ENCODE measurements at places on chromosomes 11 and 22.

DNA sequence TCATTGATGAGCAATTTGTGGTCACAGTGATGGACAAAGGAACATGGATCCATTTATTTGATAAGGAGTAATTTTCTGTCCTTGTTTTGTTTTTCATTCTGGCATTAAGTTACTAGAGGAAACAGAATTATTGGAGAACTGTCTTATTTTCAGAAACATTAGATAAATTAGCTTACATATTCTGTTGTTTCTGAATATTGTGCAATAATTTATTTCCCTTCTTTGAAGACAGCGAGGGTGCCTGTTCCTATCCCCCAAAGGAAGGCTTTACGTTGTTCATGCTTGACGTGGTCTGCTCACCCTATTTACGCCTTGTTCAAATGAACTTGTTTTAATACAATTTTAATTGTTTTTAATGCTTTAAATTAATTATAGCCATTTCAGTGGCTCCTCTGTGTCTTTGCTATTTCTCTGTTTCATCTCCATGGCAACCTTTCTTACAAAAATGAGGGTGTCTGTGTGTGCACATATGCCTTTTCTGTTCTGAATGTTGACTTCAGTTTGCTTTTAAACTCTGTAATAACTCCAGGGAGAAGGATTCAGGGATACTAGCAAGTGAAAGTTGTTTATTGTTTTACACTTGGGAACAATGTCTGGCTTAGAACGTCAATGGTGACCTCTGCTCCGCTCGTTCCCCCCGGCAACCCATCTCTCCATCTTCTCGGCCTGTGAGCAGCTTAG is 138.3 kb upstream of the PLET1 start:
- no peak for DNase-seq

GRCh38 chr11:46918083-46918787 is at the start of gene LRP4:
TSS of gene LRP4 (minus strand) at chr11:46918550. CDS start at chr11:46918379, 171 bp downstream.
- DNase-seq: no peak

- DNase-seq: no peak
Observed at GRCh38 chr11:130223291-130223971, 63.8 kb downstream of the ST14 start.

DNA sequence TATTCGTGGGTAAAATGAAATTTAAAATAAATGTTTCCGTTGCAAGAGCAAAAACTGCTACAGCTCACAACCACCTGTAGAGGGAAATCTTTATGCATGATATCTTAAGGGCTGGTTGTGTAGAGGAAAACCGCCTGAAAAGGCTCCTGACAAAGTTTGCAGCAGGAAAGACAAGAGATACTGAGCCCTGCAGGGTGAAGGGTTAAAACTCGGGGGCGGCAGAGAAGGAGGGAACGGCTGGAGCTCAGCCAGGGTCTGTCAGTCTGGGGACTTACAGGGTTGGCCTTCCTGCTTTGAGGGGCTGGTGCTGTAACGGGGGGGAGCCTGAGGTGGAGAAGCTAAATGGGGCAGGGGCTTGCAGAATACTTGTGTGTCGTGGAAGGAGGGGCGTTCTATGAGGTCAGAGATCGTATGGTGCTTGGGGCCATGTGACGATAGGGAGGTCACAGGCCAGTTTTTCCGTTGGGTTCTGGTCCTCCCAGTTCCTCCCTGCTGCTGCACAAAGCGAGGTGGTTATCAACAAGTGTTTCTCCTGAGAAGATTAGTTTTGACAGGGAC is 122.9 kb upstream of the HSD17B12 start:
- DNase-seq: no peak

DNA sequence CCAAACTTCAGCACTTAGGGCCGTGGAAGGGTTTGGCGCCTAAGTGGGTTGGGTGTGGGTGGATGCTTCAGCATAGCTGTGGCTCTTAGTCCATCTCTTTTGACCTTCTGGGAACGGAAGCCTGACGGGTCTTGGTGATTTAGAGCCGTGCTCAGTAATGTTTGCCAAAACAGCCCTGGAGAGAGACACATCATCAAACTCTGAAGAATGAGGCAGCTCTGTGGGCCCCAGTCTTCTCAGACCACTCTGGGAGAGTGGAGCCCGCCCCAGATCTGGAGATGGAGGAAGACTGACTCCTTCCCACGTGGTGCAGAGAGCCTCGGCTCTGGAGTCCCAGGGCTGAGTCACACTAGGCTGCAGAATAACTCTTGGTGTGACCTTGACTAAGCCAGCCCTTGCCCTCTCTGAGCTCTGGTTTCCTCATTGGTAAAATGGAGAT is 168.9 kb downstream of the C11orf91 start:
- no peak for DNase-seq

- DNase-seq: no peak
Observed at GRCh38 chr11:76030968-76031590, 175.2 kb downstream of the WNT11 start.

GRCh38 chr11:26143566-26144290 is 188.2 kb upstream of the ANO3 start:
- no peak for DNase-seq

DNA sequence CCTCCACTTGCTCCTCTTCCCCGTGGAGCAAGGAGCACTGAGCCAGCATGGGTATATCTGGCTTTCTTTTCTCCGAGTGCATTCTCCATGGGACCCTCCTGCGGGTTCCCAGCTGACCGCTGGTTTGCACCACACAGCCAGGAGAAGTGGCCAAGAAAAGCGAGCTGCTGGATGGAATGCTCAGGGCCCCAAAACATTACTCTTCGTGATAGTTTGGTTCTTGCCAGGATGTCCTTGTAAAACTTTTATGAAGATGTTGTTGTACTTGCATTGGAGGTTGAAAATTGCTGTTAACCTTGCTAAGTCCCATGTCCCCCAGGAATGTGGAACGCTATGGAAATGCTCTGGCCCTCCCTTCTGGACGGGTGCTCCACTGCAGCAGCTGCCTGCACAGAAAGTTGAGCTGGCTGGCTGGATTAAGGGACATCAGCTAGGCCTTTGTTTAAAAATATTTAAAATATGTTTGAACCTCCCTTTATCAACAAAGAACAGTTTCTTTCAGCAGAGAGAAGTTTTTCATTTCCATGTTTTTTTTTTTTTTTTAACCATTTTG is 68.7 kb downstream of the ZNRF3 start:
- no peak for DNase-seq

GRCh38 chr11:62656796-62657429 is 3.8 kb upstream of the INTS5 start:
- no peak for DNase-seq

- no peak for DNase-seq
Observed at GRCh38 chr11:131691181-131692041, 321.0 kb downstream of the NTM start.

GRCh38 chr11:78350646-78351165 is 66.9 kb downstream of the GAB2 start:
- DNase-seq: no peak

- no peak for DNase-seq
Observed at GRCh38 chr22:36016684-36017083, 11.9 kb downstream of the RBFOX2 start.

DNA sequence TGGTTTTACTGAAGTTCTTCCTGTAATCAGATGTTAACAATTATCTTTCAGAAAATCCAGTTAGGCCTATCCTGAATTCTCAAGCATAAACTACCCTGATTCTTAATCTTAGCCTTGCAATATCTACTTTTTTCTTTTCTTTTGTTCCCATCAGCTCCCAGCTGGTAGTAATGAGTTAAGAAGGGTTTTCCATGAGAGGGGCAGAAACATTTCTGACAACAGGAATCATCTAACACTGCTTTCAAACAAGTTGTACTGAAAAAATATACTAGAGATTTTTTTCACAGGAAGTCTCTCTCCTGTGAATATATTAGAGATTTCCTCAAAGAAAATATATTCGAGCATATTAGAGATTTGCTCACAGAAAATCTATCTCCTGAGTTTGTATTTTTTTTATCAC is 3.3 kb upstream of the TRIM6 start:
- DNase-seq: no peak

DNA sequence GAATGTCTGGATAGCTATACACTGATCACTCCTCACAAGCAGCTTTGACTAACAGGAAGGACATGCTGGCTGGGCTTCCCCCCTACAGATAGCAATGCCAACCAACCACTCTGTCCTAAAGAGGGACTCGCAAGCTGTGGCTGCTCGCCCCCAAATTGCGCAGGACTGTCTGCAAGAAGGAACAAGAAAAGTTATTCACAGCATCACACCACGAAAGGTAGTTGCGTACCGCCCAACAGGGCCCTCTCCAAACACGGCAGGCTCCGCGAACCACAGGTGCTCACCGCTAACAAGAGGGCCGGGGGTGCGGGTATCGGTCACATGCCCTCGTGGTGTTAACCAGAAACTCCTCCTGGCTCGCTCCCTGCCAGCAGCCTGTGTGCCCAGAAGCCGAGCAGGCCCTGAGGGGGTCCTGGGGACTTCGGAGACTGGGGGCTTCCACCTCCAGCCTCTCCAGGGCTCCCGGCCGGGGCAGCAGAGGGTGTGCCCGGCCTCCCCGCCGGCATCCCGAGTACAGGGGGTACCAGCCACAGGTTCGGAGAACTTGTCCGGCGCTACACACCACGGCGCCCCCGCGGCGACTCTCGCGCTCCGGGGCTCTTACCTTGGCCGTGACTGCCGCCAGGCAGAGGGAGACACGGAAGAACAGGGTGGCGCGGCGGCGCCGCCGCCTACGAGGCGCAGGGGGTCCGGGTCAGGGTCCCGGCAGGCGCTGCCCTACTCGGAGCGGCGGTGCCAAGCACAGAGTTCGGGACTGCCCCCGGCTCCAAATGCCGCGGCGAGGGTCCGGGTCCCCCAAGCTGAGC is 682 bp downstream of the LARGE1 start:
- no peak for DNase-seq

DNA sequence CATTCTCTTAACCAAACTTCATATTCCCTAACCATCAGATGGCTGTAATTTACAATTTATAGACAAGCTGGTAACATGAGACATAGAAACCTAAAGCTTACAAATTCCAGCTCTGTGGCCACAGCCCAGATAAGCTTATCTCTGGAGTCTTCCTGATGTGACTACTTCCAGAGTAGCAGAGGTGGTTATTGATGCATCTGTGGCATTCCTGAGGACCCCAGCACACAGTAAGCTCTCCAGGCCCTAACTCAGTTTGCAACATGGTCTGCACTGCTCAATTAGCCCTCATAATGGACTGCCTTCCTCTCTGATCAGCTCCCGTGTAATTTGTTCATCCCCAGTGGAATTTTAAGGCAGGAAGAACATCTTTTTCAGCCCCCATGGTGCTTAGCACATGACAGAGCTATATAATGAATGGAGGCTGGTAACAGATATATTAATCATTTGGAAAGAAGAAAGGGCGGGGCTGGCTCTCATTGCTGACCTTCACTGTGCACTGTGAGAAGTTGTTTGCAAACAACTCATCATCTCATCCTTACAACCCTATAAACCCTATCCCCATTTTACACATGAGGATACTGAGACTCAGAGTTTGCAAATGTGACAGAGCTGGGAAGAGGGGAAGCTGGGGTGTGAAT is 30.1 kb upstream of the KCNJ11 start:
- no peak for DNase-seq

GRCh38 chr22:42268852-42269410 is 1.5 kb downstream of the TCF20 start:
- no peak for DNase-seq

GRCh38 chr11:72974487-72975205 is 160.4 kb downstream of the ATG16L2 start:
- DNase-seq: no peak

DNA sequence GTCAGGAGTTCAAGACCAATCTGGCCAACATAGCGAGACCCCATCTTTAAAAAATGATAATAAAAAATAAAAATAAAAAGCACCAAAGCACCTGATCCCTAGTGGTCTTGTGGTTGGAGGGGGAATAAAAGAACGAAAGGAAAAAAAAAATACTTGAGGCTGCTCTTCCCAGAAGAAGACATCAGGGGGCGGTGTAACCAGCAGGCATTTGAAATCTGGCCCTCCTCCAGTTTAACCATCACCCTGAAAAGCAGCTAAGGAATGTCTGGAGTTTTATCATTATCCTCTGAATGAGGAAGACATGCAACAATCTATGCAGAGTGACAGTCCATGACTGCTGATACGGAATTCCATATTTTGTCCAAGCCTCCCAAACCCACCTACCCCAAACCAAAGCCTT is 5.6 kb upstream of the KCTD17 start:
- DNase-seq: no peak

GRCh38 chr22:20055654-20056053 is 24.4 kb upstream of the DGCR8 start:
- DNase-seq: no peak

DNA sequence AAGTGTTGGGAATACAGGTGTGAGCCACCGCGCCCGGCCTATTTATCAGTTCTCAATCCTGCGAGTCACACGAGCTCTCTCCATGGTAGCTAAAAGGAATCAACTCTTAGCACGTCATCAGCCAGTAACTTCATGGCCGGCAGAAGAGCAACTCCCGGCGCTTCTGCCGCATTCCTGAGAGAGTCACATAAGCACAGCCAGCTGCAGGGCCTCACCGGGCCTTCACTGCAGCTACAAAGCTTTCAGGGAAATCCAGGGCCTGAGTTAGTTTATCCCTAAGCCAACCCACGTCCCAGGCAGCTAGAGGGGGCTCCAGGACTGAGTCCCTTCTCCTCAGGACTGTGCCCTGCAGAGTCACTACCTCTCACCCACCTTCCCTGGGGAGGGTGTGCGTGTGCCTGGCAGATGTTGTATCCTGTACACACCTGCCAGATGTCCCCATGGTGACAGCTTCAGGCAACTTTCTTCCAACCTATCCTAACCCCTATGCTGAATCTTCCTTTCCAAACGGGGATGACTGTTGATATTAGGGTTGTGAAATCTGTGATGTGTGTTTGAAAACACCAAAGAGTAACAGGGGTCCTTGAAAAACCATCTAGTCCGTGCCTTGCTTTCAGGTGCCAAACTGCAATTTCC is 45.9 kb upstream of the ARFGAP3 start:
- no peak for DNase-seq

GRCh38 chr11:130407978-130408377 is 20.4 kb downstream of the ADAMTS8 start:
- DNase-seq: no peak

GRCh38 chr11:92735039-92735438 is 234.4 kb upstream of the MTNR1B start:
- no peak for DNase-seq

DNA sequence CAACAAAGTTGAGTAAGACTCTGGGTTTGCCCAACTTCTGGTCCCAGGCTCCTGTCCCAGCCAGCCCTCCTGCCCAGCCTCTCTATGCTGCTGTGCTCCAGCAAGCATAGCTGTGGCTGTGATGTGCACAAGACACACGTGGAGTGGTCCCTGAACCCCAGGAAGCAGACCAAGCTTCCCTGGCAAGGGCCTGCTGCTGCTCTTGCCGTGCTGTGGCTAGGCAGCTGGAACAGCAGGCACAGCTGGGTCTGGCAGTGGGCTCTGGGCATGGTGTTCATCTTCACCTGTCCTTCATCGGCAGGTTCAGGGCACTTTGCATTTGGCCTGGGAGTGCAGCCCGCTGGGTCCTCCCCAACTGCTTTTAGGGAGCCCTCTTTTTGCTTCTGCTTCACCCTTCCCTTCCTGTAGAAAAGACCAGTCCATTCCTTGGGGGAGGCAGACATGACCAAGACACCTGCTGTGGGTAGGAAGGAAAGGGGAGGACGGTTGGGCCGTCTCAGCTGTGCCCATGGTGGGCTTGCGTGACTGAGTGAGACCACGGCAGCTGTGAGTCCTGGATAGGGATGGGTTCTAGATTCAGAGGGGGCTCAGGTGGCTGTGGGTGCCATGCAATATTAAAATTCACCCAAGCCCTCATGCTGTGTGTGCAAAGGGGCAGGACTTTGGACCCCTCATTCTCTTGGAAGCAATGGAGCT is 26.1 kb upstream of the ETS1 start:
- no peak for DNase-seq

Measured in stimulated activated effector memory CD8-positive, alpha-beta T cell treated with anti-CD3 and anti-CD28 coated beads, Interleukin-12 subunit alpha, Interleukin-12 subunit beta, amount 100 ng/mL, for 72 hours (primary cell).